ENCODE measurements at places on chromosomes 3 and 15. TPM values are rescaled to one million over a fixed set of nuclear protein-coding genes. Genes with fewer than 3 reads are reported as not detected.

GRCh38 chr15:81645470-81645869 is 271.5 kb upstream of the TMC3 start:
- no peak for DNase-seq

GRCh38 chr15:79956354-79956939 is 14.5 kb downstream of the BCL2A1 start:
- no peak for DNase-seq

GRCh38 chr15:78234515-78235040 is at the start of gene ACSBG1:
Gene ACSBG1, minus strand, starts transcription at chr15:78234565. Its CDS starts 64 bp downstream, at chr15:78234501.
- DNase-seq: no peak

DNA sequence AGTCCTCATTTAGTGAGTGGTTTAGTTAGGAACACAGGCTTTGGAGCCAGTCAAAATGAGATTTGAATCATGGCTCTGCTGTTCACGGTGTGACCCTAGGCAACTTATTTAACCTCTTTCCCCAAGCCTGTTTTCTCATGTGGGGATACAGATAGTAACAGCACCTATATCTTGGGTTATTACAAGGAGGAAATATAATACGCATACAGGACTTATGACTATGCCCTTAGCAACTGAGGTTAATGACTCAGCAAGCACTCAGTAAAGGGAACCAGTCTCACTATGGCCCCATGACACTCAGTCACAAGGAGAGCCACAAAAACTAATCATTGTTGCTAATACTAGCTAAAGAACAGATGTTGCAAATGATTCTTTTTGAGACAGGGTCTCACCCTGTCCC is 45.9 kb downstream of the SUMF1 start:
- no peak for DNase-seq

DNA sequence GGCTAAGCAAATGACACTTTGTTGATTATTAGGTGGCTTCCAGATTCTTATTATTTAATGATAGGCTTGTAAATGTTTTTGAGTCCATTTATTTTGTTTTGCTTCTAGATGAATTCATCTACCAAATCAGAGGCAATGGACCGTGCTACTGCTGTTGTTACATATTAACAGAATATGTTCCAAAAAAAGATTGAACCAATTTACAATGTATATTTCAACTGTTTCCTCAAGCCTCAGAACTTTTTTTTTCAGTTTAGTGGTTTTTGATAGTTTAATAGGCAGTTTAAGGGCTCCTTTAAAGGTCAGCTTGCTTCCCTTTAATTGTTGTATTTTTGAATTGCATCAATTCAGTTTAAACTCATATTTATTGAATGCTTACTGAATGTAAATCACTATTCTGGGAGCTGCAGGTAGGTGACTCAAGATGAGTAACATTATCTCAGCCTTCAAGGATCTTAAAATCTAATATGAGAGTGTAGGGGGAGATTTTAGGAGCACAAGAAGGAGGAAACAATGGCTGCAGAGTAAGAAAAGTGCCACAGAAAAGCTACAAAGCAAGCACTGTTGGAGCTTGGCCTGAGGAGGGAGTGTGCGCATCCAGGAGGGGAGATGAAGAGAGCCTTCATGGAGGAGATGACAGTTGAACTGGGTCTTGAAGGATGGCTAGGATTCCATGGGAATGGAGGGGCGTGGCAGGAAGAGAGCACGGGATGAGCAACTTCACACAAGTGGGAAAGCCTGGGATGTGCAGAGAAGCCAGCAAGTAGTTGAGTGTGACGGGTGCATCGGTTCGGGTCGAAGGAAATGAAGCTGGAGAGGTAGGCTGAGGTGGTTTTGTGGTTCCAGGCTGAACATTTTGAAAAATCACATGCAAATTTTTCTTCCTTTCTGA is 14.7 kb downstream of the MAP2K1 start:
- DNase-seq: no peak

DNA sequence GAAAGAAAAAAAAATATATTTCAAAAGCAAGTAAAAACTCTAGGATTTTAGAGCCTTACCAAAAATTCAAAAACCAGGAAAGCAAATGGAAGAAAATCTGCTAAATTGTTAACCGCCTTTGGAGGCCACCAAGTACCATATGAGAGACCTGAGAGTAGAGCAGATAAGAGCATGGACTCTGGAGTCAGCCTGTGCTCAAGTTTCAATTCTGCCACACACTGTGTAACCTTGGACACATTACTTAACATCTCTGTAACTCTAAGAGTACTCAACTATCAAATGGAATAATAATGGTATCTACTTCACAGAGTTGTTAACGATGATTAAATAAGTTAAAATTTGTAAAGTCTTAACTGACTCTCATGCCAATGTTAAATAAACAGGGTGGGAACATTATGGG is 12.7 kb downstream of the RBSN start:
- no peak for DNase-seq

DNA sequence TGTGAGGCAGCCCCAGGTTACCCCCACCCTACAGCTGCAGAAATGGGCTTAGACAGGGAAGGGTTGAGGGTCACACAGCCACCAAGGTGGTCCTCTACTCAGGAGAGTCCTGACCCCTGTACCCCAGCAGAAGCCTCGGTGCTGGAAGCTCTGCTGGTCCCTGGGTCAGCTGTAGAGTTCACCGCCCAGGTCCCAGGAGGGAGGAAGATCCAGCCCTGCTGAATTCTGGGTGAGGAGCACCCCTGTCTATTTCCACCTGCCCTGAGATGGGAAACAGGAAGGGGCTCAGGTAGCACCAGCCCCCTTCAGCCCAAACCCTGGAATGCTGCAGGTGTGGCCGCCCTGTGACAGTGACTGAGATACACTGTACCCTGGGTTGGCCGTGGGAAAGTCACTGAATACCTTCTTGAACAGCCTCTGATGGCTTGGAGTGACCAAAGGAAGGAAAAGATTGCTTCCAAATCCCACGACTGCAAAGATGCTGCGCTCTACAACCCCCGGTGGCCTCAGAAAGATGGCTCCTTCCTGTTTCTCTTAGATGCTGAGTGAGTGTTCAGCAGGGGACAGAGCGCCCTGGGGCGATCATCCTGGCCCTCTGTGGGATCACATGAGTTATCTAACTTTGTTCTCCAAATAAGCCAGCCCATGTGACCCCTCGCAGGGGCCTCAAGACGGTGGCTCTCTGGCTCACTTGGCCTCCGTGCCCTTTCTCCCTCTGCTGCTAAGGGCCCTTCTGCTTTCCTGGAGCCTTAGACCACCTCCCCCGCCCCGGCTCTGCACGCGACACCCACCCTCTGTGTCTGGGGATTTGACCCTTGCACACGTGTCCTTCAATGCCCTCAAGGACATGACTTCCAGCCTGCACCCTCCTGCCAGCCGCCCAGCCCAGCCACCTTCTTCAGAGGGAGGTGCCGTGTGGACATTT is 141.9 kb downstream of the NSMCE3 start:
- no peak for DNase-seq

DNA sequence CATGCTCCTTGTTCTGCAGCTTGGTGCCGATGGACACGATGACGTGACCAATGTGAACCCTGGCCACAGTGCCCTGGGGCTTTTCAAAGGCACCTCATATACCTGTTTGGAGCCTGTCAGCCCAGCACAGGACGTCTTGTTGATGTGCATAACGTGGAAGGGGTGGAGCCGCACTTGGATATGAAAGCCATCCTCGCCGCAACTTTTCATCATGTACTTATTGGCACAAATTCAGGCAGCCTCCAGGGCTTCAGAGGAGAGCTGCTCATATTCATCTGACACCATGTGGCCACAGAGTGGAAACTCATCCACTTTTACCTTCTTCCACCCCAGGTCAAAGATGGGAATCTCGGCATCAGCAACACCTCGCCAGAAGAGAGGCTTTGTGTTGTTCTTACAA is 24.7 kb downstream of the POPDC2 start:
- no peak for DNase-seq

DNA sequence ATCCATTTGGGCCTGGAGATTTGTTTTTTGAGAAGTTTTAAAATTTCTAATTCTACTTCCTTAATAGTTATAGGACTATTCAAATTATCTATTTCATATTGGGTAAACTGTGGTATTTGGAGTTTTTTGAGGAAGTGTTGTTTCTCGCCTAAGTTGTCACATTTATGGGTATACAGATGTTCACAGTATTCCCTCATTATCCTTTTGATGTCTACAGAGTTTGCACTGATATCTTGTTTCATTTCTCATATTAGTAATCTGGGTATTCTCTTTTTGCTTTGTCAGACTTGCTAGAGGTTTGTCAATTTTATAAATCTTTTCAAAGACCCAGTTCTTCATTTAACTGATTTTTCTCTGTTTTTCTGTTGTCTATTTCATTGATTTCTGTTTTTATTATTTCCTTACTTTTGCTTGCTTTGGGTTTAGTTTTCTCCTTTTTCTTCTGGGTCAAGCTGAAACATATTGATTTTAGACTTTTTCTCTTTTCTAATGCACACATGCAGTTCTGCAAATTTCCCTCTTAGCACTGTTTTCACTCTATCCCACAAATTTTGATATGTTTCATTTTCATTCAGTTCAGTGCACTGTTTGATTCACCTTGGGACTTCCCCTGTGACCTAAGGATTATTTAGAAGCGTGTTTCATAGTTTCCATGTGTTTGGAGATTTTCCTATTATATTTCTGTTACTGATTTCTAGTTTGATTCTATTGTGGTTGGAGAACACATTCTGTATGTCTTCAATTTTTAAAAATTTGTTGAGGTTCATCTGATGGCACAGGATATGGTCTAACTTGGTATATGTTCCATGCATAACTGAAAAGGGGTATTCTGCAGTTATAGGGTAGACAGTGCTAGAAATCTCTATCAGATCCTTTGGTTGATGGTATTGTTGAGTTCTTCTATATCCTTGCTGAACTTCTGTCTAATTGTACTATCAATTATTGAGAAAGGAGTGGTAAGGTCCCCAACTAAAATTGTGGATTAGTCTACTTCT is 79.6 kb downstream of the SUMF1 start:
- no peak for DNase-seq

DNA sequence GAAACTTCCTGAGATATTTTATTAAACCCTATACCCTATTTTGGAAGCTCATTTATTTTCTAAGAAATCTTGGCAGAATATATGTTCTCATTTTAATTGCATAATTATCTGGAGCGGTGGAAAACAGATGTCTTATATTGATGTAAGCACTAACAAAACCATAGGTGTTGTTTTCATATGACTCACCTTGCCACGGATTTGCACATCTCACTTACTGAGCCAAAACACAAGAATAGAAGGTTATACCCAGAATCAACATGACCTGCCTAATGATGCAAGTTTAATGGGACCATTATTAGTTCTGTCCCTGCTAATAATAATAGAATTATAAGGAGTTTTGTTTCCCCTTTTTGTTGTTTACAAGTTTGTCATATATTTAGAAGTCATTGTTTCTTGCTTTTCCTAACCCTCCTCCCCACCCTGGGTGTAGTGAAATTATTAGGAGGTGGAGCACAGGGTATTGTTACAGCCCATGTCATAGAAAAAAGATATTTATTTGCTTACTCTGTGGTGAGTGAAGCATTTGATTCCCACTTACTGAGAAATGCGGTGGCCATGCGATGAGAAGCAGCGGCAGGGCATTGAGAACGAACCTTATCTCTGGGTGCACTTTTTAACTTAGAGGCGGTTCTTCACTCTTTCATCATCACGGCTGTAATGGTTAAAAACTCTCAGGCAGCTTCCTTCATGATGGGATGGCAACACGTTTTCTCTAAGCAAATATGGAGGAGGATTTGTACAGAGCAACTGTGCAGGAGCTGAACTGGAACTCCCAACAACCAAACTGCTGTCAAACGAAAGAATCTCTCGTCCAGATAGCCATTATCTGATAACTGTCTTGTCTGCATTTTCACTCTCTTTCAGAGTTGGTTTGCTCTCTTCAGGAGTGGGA is 521 bp downstream of the IL5RA start:
- no peak for DNase-seq

- DNase-seq: no peak
These were observed 1.1 kb downstream of the RAF1 start for GRCh38 chr3:12662593-12663400.

DNA sequence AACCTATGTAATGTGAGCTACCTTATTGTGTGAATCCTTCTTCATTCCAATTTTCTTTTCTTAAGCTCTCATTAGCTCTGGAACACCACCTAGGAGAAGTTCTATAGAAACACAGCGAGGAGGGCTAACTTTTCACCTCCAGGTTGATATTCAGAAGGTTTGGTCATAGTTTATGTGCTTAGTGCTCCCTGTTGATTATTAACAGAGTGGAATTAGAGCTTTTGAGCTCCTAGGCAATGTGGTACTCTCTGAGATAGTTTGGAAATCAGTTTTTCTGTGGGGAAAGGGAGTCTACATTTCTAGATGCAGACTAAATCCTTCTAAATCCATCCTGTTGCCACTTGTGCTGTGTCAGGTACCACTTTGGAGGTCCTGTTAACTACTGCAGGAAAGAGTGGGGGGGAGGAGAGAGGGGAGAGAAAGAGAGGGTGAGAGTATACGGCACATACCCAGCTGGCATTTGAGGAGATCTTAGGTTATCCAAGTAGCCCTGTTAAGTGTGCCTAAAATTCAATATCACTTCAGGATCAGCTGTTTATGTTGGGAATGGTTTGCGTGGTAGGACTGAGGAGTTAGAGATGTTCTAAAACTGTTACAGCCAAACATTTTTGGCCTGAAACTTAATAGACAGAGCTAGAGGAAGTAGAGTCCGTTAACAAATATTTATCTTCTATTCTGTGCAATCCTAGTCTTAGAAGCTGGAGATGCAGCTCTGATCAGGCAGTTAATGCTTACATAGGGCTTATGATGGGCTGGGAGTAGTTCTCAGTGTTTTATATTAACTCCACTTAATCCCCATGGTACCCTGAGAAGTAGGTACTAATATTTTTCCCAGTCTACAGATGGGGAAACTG is 117.5 kb upstream of the PROK2 start:
- DNase-seq: no peak

Gene GPR87
- not detected for polyA plus RNA-seq

Gene CLRN1
- not detected for polyA plus RNA-seq

Gene HDC
- polyA plus RNA-seq: not detected

Gene HRG
- polyA plus RNA-seq: not detected

Gene LYZL4
- polyA plus RNA-seq: not detected

Gene GOLGA8G
- polyA plus RNA-seq: not detected

Gene DUOX1
- not detected for polyA plus RNA-seq

Gene GPR156
- 0.22 TPM for polyA plus RNA-seq

Gene SERINC4
- not detected for polyA plus RNA-seq

Gene MYNN
- 27.0 TPM for polyA plus RNA-seq

Gene MYRIP
- not detected for polyA plus RNA-seq

Gene GRAMD2A
- 0.32 TPM for polyA plus RNA-seq

Gene PTX3
- polyA plus RNA-seq: 235 TPM

Gene TLR9
- polyA plus RNA-seq: 0.05 TPM

Gene C15orf39
- polyA plus RNA-seq: 3.3 TPM

Gene GABRG3
- not detected for polyA plus RNA-seq

Gene PRSS50
- not detected for polyA plus RNA-seq
